ENCODE measurements at places on chromosomes 12 and 14.

- no peak for DNase-seq
Measured at GRCh38 chr12:57103856-57104255, 7.3 kb downstream of the STAT6 start.

GRCh38 chr12:122148657-122149056, 25.4 kb downstream of the IL31 start:
- no peak for DNase-seq

DNA sequence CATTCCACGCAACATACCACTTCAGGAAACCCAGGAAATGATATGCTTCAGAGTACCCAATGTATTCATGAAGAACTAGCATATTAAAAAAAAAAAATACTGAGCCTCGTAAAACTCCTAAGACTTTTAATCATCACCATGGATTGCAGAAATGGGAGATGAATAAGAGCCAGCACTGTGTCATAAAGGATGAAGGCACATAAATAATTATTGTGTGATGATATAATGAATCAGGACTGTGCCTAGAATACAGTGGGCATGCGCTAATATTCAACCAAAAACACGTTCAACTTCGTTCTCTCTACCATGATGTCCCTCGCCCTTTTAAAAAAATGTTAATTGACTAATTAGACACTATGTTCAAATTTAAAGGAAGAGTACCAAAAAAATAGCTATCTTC, 68.7 kb downstream of the CIT start:
- DNase-seq, result peak; percentile 49

GRCh38 chr12:91261820-91262676, 79.4 kb upstream of the DCN start:
- no peak for DNase-seq

- DNase-seq, result no peak
Measured at GRCh38 chr12:116542345-116542956, 16.7 kb upstream of the MAP1LC3B2 start.

GRCh38 chr12:16492820-16493797, 112.9 kb downstream of the LMO3 start:
- no peak for DNase-seq

- no peak for DNase-seq
Measured at GRCh38 chr14:67031920-67032774, 157.1 kb upstream of the GARIN2 start.

DNA sequence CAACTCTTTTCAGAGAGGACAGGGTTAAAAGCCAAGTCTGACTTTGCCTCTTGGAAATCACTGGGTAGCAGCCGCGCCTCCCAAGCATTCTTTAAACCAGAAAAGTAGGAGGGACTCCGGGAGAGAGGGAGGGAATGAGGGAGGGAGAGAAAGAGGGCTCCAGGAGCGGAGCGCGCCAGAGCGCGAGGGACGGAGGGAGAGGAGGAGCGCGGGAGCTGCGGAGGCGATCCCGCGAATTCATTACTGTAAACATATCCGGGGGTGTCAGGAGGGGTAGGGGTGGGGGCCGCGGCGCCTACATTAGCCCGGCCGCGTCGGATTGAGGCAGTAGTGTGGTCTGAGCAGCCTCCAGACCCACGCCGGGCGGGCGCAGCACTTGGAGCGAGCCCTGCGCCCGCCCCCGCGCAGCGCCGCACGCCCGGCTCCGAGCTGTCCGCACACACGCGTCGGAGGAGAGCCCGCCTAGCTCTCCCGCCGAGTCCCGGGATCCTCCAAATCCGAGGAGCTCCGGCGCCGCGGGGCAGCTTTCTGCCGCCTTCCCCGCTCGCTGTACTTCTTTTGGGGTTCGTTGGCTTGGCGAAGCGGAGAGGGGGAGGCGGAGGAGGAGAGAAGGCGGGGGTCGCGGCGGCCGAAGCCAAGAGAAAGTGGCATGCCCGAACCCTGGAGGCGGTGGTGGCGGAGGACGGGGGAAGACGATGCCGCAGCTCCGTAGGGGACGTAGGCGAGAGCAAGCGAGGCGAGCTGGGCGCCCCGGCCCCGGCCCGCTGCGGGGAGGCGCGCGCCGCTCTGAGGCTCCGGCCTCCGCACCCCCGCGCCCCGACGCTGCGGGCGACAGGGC, 3.3 kb downstream of the FLRT2 start:
- peak; percentile 79 for DNase-seq

DNA sequence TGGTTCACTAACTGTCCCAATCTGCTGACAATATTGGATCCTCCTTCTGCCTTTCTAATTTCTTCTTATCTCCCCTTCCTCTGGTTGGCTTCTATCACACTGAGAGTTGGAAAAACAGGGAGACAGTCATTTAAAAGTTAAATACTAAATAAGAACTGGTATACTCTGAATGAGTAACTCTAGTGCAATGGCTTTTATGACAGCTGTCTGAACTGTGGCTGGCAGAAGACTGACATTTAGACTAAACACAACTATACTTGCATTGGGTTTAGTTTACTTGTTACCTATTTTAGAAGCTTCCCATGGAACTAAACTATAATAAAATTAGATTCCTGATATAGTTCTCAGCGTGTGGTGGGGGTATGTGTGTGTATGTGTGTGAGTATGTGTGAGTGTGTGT, 7.9 kb upstream of the MAGOHB start:
- DNase-seq, result no peak

- DNase-seq, result no peak
Measured at GRCh38 chr12:122665349-122665748, 37.8 kb downstream of the HCAR2 start.

GRCh38 chr14:24889843-24890242, 160.1 kb downstream of the STXBP6 start:
- DNase-seq, result no peak

GRCh38 chr12:32027684-32028365, 68.6 kb downstream of the RESF1 start:
- no peak for DNase-seq

GRCh38 chr14:42224053-42224888, 617.6 kb downstream of the LRFN5 start:
- peak; percentile 30 for DNase-seq

- no peak for DNase-seq
Measured at GRCh38 chr14:85187521-85187920, 342.4 kb upstream of the FLRT2 start.

DNA sequence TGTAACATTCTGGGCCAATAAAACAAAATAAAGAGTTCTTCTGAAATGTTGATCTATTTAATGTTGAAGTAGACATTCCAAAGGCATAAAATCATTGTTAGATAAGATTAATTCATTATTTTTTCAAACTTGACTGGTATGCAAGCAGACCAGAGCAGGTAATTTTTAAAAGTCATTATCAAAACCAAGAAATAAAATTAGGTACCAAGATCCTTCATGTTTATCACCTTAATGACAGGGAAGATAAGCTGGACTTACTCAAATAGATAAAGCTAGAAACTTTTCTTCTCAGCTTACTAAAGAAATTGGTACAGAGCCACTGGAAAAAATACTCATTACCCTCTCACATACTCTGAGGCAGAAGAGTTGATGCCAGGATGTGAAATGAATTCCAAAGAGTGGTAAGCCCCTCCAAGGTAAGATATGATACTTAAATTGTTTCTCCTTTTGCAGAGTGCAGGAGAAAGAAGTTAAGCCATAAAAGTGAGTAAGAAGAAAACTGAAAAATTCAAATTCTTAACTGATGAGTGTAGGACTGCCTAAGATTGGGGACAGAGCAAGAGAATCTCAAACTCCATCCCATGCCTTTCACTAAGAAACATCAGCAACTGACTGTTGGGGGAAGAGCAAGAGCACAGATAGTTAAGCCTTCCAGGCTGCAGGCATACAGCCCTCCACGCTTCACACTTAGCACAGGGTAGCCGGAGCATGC, 111.9 kb downstream of the SLC41A2 start:
- DNase-seq, result no peak

- DNase-seq, result no peak
Measured at GRCh38 chr14:72706485-72706884, 187.4 kb downstream of the DPF3 start.

DNA sequence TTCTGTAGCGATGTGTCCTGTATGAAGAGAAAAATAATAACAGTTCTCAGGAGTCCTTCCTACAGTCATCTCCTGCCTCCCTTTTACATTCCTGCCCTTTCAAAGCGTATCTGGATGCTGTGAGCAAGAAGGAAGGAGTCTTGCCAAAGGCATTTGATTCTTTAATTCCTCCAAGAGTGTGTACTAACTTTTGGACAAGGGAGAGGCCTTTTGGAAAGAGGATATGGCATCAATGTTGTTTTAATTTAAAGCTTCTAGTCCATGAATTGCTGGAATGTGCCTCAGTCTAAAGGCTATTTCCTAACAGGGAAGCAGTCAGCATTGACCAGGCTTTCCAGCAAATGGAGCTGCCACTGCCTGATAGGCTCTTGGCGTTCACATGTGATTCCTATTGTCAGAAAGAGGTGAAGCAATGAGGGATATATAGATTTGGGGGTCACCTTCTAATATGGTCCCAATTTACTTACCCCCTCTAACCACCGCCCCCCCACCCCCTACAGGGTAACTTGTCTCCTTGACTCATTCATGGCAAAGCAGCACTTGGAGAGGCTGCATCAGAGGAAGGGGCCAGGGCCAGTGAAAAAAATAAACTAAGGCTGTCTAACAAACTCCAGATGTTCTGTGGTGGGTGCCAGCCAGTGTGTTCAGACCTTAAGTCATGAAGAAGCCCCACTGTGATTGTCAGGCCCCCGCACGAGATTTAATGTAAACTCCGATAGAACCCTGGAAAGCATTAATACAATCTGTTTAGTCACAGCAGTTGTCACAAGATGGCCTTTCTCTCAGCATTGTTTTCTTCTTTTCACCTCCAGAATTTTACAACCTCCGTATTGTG, 220.3 kb downstream of the FBXL14 start:
- DNase-seq, result peak; percentile 64

Measured in GM04504 (cell line).